ENCODE measurements at places on chromosomes 11 and 22.

- no peak for DNase-seq
These were observed 26.1 kb upstream of the CTSC start for GRCh38 chr11:88363648-88364065.

DNA sequence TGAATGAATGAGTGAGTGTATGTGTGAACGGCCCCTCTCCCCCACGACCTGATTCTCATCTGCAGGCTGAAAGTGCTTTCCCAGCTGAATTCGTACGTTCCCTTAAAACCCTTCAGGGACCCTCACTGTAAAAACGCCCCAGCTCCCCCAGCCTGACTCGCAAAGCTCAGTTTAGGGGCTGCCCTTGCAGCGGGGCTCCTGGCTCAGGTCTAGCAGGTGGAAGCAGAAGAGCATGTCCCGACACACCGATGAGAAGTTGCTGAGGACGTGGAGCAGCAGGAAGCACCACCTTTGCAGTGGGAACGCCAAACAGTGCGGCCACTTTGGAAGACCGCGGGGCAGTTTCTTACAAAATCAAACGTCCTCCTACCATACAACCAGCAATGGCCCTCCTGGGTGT, 3.6 kb upstream of the MRPL23 start:
- no peak for DNase-seq

GRCh38 chr11:73406131-73406530, 29.9 kb downstream of the RELT start:
- DNase-seq, result no peak

DNA sequence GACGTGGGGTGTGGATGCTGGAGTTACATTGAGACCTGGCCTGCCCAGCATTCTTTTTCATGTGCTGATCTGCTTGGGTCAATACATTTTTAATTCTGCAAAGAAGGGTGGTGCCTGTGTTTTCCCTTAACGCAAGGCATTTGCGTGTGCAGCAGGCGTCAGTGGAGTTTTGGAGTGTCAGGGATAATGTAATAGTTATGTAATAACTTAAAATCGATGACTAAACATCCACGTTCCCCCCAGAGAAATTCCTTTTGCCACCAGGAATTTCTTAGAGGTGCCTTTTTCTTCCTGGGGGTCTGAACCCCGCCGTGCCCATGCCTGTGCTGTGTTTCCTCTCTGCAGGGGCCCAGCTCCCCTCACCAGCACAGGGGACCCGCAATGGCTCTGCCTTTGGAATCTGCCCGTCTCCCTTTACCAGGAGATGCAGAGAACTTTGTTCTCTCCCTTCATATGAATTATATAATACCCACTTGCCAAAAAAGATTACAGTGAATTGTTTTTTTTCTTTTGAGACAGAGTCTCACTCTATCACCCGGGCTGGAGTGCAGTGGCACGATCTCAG, 62.6 kb downstream of the TBC1D22A start:
- DNase-seq, result no peak

- no peak for DNase-seq
These were observed 1717.1 kb upstream of the RAG2 start for GRCh38 chr11:38315151-38315550.
